ENCODE measurements at places on chromosomes 7 and 10. TPM values are rescaled to one million over a fixed set of nuclear protein-coding genes. Genes with fewer than 3 reads are reported as not detected.

DNA sequence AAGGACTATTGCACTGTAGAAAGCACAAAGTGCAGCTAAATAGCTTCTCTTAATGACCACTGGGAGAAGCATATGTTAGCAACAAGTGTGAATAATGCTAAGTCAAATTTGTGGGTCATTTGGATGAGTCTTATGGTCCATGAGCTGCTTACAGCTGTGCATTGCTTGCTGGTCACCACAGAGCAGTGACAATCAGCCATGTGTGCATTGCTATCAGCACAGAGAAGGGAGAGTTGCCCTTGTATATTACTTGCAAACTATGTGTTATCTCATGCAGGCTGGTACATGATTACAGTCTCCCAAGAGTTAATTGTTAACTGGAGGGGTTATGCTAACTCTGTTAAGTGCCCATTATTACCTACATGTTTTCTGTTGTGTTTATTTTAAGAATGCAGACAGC lies 25.7 kb downstream of the MRPS33 start:
- no peak for DNase-seq

GRCh38 chr10:3542185-3542611 lies 242.8 kb downstream of the KLF6 start:
- DNase-seq = no peak

- no peak for DNase-seq
Observed at GRCh38 chr7:92133133-92133736, 1.0 kb downstream of the CYP51A1 start.

DNA sequence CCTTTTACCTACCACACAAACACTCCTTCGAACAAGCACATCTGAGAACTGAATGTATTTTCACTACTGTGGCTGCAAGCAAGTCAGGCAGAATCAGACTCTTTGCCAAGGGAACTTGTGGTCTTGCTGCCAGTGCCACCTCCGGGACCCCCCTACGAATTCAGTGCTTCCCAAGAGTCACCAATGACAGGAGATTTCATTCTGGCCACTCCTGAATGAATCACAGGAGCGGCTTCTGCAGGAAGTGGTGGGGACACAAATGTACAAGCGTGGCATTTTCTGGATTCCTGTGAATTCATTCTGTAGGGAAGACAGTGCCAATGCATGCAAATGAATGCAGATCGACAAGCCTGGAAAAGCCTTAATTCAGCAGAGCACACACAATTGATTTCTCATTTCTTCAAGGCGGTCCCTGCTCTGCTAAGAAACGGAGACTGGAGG lies 161.2 kb downstream of the CAMK1D start:
- no peak for DNase-seq

DNA sequence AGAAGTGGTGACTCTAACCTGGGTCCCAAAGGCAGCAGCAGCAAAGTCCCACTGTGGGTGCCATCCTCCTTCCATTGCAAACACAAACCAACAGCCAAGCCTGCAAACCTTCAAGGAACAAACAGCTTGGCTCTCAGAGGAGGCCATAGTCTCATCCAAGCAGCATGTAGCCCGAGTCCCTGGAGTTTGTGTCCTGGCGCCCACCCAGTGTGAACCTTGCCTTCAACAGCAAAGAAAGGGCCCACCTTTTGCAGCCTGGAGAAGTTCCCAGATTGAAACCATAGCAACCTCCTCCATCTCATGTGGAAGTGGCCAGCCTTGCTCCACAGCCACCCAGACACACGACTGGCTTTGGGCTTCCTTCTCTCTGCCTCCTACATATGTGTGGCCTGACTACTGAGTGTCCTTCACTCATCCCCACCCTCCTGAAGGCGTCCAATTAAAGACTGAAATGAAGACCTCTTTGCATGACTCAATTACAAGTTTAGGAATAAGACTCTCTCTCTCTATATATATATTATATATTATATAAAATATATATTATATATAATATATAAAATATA lies 106.1 kb downstream of the C10orf90 start:
- DNase-seq = no peak

- DNase-seq = no peak
Observed at GRCh38 chr7:140667476-140667875, 5.3 kb upstream of the ADCK2 start.

DNA sequence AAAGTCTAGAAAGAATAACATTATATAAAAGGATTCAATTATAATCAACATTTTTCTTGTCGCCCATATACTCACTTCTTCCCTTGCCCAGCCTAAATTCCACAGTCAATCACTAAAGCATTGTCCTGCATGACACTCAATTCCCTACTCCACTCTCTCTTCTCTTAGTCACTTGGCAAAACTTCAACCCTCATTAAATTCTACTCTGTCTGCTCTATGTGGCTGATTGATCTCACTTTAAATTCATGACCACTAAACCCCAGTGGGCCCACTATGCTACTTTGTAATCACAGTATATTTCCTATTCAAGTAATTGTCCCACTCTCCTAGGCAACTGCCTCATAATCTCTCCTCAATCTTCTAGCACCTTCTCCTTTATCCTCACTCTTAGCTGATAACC lies 54.1 kb downstream of the MTERF1 start:
- DNase-seq = no peak

- no peak for DNase-seq
Observed at GRCh38 chr7:144439717-144440205, 36.3 kb upstream of the NOBOX start.

DNA sequence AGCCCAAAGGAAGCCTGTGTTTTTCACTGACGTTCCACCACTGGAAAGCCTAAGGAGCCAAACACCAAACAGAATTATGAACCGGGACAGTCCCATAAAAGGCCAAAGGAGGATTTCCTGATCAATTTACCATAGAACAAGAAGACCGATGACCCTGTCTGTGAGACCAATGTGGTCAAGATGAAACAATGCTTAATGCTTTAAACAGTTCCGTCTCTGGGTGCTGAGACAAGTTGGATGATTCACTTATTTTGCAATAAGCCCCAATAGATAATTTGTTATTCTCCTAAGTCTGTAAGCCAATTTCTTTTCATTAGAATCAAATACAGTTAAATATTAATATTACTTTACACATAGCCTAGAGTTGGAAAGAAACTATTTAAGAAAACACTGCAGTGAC lies 134.9 kb downstream of the MICU1 start:
- DNase-seq = no peak

The ACSM6 gene
- polyA plus RNA-seq = not detected

Data from muscle of arm (tissue), 14 donors.